ENCODE measurements at places on chromosomes 2 and 18.

DNA sequence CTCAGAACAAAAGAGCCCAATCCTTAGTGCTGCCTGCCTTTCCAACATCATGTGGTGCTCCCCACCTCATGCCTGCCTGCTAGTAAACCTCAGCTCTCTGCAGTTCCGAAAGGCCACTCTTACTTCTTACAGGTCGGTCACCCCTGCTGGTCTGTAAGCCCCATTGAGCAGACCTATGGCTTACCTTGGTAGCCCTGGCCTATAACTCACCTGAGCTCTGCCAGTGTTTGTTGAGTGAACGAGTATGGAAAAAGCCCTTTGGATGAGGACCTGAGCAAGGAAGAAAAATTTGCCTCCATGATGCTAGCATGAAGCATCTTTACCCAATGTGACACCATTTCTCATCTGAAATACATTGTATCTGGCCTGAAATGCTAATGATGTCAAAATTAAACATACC lies 83.3 kb downstream of the LIPG start:
- DNase-seq, result peak; percentile 34

DNA sequence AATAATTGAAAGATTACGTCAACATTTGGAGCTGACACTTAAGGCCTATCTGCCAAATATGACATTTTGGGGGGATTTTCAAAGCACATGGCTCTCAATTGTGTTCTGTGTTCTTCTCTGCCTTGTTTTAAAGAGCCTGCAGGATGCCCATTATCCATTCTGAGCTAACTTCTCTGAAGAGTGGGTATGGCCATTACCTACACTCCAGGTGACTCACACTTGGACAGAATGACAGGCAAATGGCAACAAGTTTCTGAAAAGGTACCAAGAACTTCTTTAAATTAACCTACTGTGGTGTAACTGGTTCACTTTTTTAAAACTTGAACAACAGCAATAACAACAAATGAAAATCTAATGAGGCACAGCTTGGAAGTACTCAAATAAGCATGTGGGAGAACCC lies 834.9 kb upstream of the SLC39A10 start:
- no peak for DNase-seq

DNA sequence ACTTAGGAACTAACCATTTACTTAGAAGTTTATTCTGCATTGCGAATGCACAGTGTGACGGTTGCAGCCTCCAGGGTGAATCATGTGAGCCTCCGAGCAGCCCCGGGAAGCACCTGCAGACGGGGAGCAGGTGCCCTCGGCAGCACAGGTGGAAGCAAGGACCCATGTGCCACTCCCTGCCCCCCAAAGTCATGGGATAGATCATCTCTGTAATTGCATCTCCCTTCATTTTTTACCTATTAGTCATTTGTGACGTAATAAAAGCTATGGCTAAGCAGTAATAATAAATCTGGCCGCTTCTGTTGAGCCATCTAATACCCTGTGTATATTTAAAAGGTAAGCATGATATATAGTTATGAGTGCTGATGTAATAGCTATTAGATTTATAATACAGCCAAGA lies 97.2 kb downstream of the PTGR3 start:
- no peak for DNase-seq

DNA sequence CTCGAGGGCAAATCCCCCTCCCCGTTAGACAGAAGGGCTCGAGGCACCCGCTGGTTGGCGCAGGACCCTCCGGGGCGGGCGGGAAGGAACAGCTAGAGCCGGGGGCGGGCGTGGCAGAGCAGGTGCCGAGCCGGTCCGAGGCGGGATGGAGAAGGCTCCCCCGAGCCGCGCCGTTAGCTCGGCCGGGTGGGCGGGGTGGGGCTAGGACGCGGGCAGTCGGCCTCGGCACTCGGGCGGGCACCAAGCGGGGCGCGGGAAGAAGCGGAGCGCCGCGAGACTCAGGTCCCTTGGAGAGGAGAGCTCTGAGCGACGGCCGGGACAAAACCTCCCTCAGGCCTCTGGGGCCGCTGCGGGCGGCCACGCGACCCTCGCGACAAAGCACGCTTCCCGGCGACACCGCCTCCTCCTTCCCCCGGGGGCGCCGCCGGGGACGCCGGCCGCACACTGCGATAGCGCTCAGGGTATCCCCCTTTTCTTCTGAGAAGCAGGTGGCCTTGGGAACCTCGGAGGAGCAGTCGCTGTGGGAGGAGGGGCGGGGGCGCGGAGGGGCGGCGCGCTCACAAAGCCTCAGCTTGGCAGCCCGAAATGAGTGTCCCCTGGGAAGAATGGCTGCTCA lies 721 bp downstream of the FHOD3 start:
- DNase-seq, result no peak

- no peak for DNase-seq
These were observed 484.1 kb downstream of the DCC start for GRCh38 chr18:52824126-52824525.

DNA sequence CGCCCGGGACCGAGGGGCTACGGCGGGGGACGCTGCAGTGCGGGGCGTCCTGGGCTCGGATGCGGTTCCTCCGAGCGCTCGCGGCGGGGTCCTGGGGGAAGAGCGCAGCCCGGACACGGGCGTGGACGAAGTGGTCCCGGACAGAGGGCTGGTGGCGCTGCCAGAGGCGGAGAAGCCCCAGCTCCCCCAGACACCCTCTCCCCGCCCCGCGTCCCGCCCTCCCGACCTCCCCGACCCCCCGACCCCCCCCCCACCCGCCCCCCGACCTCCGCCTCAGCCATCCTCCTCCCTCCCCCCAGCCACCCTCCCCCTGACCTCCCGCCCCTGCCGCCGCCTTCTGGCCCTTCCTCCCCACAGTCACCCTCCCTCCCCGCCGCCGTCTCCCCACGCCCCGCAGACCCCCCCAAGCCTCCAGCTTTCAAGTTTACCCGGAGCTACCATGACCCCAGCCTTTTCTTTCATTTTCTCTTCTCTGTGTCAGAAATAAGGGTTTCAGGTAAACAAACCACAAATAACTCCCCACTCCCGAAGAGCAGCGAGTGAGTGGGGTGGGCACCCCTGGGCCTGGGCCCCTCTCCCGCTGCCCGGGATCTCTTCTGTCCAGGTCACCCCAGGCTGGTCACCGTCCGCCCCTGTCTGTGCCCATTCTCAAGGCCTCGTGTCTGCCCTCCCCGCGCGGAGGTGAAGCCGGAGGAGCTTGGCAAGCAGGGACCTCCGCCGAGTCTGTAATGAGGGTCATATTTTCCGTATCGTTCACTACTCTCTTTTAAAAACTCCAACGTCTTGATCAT lies 5.1 kb downstream of the NFATC1 start:
- peak; percentile 84 for DNase-seq

- DNase-seq, result no peak
These were observed 30.5 kb downstream of the LAMA3 start for GRCh38 chr18:23719634-23720201.

DNA sequence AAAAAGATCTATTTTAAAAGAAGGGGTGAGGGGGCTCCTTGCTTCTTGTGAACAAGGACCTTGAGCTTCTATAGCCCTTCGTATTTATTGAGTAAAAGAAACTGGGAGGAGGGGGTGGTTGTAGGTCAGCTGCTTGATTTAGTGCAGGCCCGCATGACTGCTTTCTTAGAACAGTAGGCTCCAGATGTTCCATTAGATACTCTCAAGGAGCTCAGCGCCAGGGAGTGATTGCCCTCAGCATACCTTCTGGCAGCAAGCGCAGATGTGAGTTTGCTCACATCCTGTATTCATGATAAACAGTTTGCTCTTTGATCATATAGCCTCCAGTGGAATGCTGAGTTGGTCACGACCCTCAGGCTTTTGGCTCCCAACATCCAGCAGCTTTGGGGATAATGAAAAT lies 108.9 kb upstream of the XPO1 start:
- no peak for DNase-seq

- no peak for DNase-seq
These were observed 69.1 kb downstream of the ANKRD62 start for GRCh38 chr18:12162786-12163185.

GRCh38 chr2:11667194-11667593 lies 2.8 kb downstream of the NTSR2 start:
- DNase-seq, result peak; percentile 6

DNA sequence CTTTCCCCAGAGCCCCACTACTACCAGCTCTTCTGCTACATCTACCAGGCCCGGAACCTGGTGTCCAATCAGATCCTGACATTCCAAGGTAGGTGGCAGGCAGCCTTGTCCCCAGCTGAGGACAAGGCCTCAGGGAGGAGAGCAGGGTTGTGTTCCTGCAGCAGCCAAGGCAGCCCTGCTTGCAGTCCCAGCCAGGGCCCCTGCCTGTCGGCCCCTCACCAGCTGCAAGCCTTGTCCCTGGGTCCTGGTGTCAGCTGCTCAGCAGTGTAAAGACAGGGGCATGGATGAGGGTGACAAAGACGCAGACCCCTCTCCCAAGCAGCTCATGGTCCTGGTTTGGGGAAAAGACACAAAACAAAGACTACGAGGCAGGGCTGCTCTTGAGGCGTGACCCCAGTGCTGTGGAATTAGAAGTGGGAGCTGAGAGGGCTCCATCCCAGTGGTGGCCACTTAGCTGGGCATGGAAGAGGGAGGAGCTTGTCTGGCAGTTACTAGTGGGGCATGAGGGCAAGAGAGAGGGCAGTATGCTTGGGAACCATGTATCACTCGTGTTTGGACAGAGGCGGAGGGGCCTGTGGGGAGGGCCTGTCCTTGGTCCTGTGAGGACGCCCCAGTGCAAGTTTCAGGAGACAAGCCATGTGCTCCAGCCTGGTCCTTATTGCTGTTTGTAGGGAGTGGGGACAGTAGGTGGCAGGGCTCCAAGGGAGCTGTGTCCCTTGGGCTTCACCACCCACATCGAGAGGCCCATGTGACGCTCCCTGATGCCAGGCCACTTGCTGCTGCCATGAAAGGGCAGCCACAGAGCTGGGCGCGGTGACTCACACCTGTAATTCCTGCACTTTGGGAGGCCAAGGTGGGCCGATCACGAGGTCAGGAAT lies 47.5 kb downstream of the LMAN2L start:
- DNase-seq, result peak; percentile 33

DNA sequence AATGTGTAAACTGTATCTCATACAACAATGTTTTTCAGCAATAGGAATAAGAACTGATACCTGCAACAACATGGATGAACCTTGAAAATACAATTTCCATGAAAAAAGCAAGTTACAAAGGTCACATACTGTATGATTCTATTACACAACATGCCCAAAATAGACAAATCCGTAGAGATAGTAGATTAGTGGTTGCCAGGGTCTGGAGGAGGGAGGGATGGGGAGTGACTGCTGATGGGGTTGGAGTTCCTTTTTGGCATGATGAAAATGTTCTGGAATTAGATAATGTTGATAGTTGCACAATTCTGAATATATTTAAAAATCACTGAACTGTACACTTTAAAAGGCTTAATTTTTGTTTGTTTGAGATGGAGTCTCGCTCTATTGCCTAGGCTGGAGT lies 33.8 kb downstream of the UBXN4 start:
- no peak for DNase-seq

- DNase-seq, result no peak
These were observed 502.2 kb upstream of the CELF4 start for GRCh38 chr18:38067821-38068220.

GRCh38 chr18:59861009-59861408 lies 38.8 kb upstream of the PMAIP1 start:
- DNase-seq, result no peak

- DNase-seq, result peak; percentile 59
These were observed 18.4 kb upstream of the NFATC1 start for GRCh38 chr18:79377187-79377891.

- DNase-seq, result no peak
These were observed 381.3 kb downstream of the SOX11 start for GRCh38 chr2:6073191-6074088.

DNA sequence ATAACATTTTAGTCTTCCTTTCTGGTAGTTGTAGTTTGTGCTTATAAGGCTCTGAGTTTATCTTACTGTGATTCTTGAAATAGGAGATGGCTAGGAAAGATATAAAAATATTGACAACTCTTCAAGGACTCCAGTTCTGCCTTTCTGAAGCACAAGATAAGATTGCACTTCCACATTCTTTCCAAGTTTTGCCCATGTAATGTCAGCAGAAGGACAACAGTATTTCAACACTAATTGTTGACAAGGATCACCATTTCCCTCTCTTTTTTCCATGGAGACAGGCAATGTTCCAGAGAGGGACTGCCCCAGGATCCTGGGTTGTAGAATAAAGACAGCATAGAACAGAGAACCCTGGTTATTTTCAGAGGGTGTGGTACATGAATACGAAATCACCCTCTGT lies 279.1 kb upstream of the CNTNAP5 start:
- no peak for DNase-seq

DNA sequence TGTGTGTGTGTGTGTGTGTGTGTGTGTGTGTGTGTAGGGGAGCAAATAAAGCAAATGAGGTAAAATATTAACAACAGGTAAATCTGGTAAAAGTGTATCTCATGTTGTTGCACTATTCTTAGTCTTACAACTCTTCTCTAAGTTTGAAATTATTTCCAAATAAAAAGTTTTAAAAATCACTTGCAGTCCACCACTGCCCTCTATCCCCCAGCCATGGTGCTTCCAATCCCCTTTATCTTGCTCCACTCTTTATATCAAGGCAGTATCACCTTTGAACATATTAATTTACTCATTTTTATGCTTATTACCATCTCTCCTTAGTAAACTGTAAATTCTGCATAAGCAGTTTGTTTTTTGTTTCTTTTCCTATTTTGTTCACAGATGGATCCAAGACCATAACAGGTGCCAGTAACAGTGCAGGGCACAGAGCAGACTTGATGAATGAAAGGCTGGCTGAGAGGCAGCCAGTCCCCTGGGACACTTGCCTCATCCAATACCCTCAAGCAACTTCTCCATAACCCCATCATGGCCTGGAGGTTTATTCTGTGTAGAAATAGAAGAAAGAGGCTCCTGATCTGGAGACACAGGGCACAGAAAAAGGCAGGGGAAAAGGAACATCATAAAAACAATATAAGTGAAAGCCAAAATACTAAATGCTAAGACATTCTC lies 67.6 kb downstream of the LDAH start:
- no peak for DNase-seq

DNA sequence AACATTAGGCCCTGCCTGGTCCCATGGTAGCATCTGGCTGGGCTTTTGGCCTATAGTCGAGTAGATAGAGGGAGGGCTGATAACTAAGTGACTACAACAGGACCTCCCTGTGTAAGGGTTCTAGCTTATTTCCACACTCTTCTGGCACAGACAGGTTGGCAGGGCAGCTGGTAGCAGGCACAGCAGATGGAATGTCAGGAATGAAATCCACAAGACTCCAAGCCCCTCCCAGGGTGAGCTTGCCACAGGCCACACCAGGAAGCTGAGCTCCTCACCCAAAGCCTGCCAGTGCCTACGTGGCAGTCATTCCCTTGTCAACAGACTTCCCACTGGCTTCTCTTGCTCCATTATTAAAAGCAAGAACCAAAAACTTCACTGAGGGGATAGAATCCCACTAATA lies 20.7 kb upstream of the C1QL2 start:
- DNase-seq, result no peak

Data from sciatic nerve (tissue), 2 donors.